ENCODE measurements at places on chromosomes 4 and X. TPM values are rescaled to one million over a fixed set of nuclear protein-coding genes. Genes with fewer than 3 reads are reported as not detected.

DNA sequence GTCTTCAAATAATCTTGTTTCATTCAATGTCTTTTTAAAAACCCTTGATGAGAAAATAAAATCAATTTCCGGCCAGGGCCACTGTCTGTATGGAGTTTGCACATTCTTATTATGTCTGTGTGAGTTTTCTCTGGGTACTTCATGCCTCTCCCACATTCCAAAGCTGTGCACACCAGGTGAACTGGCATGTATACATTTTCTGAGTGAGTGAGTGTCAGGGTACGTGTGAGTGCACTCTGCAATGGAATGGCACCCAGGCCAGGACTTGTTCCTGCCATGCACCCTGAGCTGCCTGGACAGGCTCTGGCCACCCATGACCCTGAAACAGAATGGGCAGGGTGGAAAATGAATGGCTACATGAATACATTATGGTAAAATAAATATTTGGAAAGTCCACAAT, 61.3 kb downstream of the UBE2NL start:
- no peaks in the 10 kb centered on the region for H3K27me3 ChIP-seq
- DNase-seq: no peak
- no peak overlapping the region for H3K27ac ChIP-seq
- H3K4me1 ChIP-seq: no peaks in the 10 kb centered on the region
- H3K4me3 ChIP-seq: no peak overlapping the region

Gene H2BW2
- not detected for total RNA-seq

GRCh38 chr4:107312366-107312765, 276.3 kb upstream of the DKK2 start:
- H3K4me3 ChIP-seq: no peak overlapping the region
- H3K27ac ChIP-seq: no peak overlapping the region
- H3K36me3 ChIP-seq: no peaks in the 10 kb centered on the region
- no peaks in the 10 kb centered on the region for H3K27me3 ChIP-seq
- no peak for DNase-seq
- H3K4me1 ChIP-seq: no peaks in the 10 kb centered on the region

DNA sequence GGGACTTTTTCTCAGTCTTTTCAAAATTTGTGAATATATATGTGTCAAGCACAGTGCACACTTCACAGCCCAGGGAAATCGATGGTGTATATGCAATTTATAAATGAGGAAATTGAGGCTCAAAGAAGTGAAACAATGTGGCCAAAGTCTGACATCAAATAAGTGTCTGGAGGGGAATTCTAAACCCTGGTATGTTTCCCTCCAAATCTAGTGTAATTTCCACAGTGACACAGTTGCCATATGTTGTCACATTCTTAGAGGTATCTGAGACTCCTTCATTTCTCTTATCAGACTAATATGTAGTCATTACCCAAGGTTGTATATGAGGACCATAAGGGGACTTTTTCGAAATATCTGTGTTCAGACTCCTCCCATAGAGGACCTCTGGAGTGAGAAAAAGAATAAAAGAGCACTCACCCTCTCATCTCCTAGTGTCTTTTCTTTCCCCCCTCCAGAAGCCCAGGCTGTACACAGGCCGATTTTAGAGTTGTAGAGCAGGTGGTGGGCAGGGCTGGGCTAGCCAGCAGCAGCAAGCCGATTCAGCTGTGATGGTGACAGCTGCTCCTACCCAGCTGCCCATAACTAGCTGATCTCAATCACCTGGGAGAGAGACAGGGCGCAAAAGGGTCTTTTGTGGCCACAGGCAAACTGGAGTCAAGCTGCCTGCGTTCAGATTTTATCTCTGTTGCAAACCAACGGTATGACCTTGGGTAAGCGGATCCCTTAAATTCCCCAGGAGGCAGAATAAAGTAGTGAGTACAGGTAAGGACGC, 55.1 kb downstream of the CLCN5 start:
- H3K36me3 ChIP-seq: no peaks in the 10 kb centered on the region
- H3K27ac ChIP-seq: no peak overlapping the region
- no peaks in the 10 kb centered on the region for H3K27me3 ChIP-seq
- H3K4me3 ChIP-seq: no peak overlapping the region
- DNase-seq: no peak
- no peaks in the 10 kb centered on the region for H3K4me1 ChIP-seq

GRCh38 chr4:35526456-35526855, 717.9 kb downstream of the ARAP2 start:
- H3K27ac ChIP-seq: no peak overlapping the region
- no peaks in the 10 kb centered on the region for H3K27me3 ChIP-seq
- no peak overlapping the region for H3K4me3 ChIP-seq
- H3K4me1 ChIP-seq: no peaks in the 10 kb centered on the region
- DNase-seq: no peak
- no peaks in the 10 kb centered on the region for H3K36me3 ChIP-seq

DNA sequence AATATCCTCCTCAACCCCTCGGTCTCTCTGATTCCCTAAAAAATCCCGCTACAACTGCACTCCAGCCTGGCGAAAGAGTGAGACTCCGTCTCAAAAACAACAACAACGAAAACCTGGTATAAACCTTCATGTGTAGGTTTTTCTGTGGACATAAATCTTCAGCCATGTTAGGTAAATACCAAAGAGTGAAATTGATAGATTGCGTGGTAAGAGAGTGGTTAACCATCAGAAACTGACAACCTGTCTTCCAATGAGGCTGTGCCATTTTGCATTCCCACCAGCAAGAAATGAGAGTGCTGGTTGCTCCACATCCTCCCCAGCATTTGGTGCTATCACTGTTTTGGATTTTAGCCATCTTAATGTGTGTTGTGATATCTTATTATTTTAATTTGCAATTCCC, 10.9 kb downstream of the TBC1D19 start:
- H3K4me1 ChIP-seq: no peaks in the 10 kb centered on the region
- no peak overlapping the region for H3K27ac ChIP-seq
- H3K36me3 ChIP-seq: no peaks in the 10 kb centered on the region
- H3K27me3 ChIP-seq: no peaks in the 10 kb centered on the region
- DNase-seq: no peak

GRCh38 chr4:154534296-154534695, 15.9 kb downstream of the PLRG1 start:
- H3K4me3 ChIP-seq: no peak overlapping the region
- no peak for DNase-seq
- peaks cover 11% of the 10 kb centered on the region for H3K36me3 ChIP-seq
- H3K27ac ChIP-seq: no peak overlapping the region
- H3K4me1 ChIP-seq: no peaks in the 10 kb centered on the region

GRCh38 chrX:111361751-111362150, 50.2 kb downstream of the DCX start:
- no peaks in the 10 kb centered on the region for H3K27me3 ChIP-seq
- H3K27ac ChIP-seq: no peak overlapping the region
- H3K4me1 ChIP-seq: no peaks in the 10 kb centered on the region
- DNase-seq: no peak
- H3K36me3 ChIP-seq: no peaks in the 10 kb centered on the region
- no peak overlapping the region for H3K4me3 ChIP-seq

DNA sequence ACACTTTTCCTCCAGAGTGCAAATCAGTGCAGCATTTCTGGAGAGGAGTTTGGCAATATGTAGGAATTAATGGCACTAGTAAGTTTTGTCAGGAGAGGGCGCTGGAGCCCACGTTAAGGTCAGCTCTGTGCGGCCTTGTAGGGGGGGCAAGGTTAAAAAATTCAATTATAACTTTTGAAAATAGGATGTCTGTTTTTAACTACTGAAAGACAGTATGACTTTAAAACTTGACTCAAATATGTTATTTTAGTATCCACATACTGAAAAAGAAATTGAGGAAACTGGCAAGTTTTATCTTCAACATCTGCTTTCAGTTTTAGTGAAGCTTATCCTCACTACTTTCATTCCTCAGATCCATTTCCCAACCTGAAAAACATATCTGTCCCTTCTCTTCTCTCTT, 30.9 kb upstream of the HSD17B13 start:
- H3K27me3 ChIP-seq: no peaks in the 10 kb centered on the region
- peak; percentile 34 for DNase-seq
- H3K27ac ChIP-seq: no peak overlapping the region
- H3K36me3 ChIP-seq: no peaks in the 10 kb centered on the region

- H3K27ac ChIP-seq: no peak overlapping the region
- H3K36me3 ChIP-seq: peaks cover 6% of the 10 kb centered on the region
- no peaks in the 10 kb centered on the region for H3K27me3 ChIP-seq
- DNase-seq: no peak
- H3K4me3 ChIP-seq: no peak overlapping the region
Measured at GRCh38 chr4:105946771-105947170, 51.5 kb downstream of the NPNT start.

Gene DEFB131A
- not detected for total RNA-seq

- H3K27me3 ChIP-seq: no peaks in the 10 kb centered on the region
- H3K27ac ChIP-seq: no peak overlapping the region
- no peaks in the 10 kb centered on the region for H3K36me3 ChIP-seq
Measured at GRCh38 chr4:178836865-178837264, 1394.6 kb upstream of the AGA start.

Gene TRIML2
- total RNA-seq: 102 TPM

Gene MGAT4D
- not detected for total RNA-seq

DNA sequence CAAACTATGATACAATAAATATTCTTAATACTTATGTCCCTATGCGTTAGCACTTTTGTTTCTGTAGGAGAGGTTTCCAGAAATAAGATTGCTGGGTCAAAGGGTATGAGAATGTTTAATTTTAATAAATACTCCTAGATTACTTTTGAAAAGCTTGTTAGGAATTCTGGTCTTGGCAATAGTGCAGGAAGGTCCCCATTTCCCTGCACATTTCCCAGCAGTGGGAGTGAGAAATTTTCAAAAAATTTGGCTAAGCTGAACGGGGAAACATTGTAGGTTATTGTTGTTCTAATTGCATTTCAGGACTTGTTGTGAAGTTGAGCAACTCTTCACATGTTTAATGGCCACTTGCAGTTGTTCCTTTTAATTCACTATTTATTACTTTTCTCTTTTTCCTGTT, 27.1 kb downstream of the IGFBP7 start:
- H3K27me3 ChIP-seq: no peaks in the 10 kb centered on the region
- H3K4me3 ChIP-seq: no peak overlapping the region
- H3K36me3 ChIP-seq: peaks cover 10% of the 10 kb centered on the region
- H3K4me1 ChIP-seq: peaks cover 9% of the 10 kb centered on the region

- H3K4me3 ChIP-seq: peak overlapping the region; percentile 25
- H3K4me1 ChIP-seq: no peaks in the 10 kb centered on the region
- H3K36me3 ChIP-seq: no peaks in the 10 kb centered on the region
- H3K27me3 ChIP-seq: no peaks in the 10 kb centered on the region
- peak; percentile 60 for DNase-seq
- H3K27ac ChIP-seq: no peak overlapping the region
Measured at GRCh38 chrX:151359341-151359740, 37.7 kb upstream of the VMA21 start.

GRCh38 chr4:121360495-121360894, 20.3 kb downstream of the QRFPR start:
- no peaks in the 10 kb centered on the region for H3K27me3 ChIP-seq
- H3K4me3 ChIP-seq: no peak overlapping the region
- no peak for DNase-seq
- no peaks in the 10 kb centered on the region for H3K36me3 ChIP-seq
- no peaks in the 10 kb centered on the region for H3K4me1 ChIP-seq

GRCh38 chrX:140504371-140505324, at the start of gene SOX3:
TSS of gene SOX3 (minus strand) at chrX:140505069. CDS start at chrX:140505060, 9 bp downstream.
- no peaks in the 10 kb centered on the region for H3K4me1 ChIP-seq
- peak within 1 kb of the TSS; percentile 74 for H3K4me3 ChIP-seq
- DNase-seq: peak; percentile 80

DNA sequence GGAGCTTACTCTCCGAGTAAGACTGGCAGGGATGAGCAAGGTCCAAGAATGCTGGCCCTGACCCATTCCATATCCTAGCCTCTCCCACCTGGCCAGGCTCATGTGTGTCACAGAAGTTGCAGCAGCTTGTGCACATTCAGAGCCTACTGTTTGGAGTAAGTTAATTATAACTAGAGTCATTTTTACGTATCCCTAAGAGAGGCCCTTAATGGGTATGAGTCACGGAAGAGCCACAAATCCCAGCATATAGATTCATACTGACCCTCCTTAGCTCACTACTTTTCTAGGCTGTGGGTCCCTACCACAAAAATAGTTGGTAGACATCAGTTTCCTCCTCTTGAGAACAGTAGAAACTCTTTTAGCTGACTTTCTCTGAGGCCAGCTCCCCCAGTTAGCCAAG, 118.3 kb upstream of the FRG1 start:
- no peak overlapping the region for H3K4me3 ChIP-seq
- H3K4me1 ChIP-seq: peaks cover 8% of the 10 kb centered on the region
- DNase-seq: no peak
- H3K27me3 ChIP-seq: no peaks in the 10 kb centered on the region

Data from H9 (cell line).